ENCODE measurements at places on chromosomes 1 and 21.

DNA sequence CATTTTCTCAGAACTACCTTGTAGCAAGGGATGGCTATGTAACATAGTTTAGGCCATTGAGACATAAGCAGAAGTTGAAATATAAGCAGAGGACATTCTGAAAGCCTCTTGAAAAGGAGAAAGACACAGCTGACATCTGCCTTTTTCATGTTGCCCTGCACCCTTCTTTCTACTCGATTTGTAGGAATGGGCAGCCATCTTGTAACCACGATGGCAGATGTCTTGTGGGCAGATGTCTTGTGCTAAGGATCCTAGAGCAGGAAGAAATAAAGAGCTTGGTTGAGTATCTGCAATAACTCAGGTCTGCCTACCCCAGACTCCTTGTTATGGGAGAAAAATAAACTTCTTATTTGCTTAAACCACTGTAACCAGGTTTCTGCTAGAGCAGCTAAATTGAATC is 351.0 kb downstream of the PDE4B start:
- DNase-seq: no peak

DNA sequence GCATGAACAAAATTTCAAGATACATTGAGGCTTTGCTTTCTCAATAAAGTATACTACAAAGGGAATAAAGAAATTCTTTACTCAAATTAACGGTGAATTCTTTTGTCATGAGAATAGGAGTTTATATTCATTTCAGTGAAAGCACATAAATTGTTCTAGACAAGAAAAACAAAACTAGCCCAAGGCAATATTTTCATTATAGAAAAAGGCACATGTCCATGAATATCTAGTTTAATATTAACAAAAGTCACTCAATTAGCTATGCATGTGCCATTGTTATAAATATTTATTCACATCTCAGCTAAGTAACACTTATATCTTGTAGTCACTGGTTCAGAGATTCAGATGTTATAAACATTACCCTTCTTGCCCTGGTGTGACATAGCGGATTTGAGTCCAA is 369.3 kb downstream of the GPATCH2 start:
- DNase-seq: no peak

GRCh38 chr1:185486346-185486745 is 169.3 kb upstream of the IVNS1ABP start:
- DNase-seq: no peak

GRCh38 chr1:55931081-55931940 is 648.1 kb downstream of the PLPP3 start:
- no peak for DNase-seq

- DNase-seq: no peak
Observed at GRCh38 chr1:64295561-64295960, 92.1 kb downstream of the UBE2U start.

DNA sequence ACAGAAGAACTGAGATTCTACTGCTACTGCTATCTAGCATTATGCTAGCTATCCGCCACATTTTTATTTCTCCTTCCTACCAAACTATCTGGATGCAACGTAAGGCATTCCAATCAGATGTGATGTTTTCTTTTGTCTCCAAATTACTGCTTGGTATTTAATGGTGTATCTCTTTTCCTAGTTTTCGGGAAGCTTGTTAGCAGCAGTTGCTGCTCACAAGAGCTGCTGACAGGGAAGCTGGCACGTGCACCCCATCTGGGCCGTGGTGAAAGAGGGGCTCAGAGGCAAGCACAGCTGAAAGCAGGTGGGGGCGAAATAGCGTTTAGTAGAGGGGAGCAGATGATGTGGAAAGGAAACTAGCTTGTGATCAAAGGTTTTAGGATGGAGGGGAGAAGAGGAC is 57.3 kb downstream of the JAK1 start:
- DNase-seq: no peak

DNA sequence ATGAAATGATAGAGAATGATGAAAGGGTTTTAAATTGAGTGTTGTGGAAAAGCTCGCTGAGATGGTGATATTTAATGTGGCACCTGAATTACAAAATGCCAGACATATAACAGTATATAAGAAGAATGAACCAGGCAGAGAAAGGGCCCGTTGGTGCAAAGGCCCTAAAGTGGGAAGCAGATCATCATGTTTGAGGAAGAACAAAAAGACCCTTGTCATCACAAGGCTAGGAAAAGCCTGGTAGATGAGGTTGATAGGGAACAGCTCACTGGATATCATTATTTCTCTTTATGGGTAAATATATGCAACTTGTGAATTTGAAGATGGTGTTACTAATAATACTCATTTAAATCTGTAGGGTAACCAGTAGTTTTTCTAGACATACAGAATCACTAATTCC is 11.0 kb downstream of the RAP1A start:
- DNase-seq: no peak

- DNase-seq: no peak
Observed at GRCh38 chr1:226549094-226549936, 751 bp downstream of the STUM start.

DNA sequence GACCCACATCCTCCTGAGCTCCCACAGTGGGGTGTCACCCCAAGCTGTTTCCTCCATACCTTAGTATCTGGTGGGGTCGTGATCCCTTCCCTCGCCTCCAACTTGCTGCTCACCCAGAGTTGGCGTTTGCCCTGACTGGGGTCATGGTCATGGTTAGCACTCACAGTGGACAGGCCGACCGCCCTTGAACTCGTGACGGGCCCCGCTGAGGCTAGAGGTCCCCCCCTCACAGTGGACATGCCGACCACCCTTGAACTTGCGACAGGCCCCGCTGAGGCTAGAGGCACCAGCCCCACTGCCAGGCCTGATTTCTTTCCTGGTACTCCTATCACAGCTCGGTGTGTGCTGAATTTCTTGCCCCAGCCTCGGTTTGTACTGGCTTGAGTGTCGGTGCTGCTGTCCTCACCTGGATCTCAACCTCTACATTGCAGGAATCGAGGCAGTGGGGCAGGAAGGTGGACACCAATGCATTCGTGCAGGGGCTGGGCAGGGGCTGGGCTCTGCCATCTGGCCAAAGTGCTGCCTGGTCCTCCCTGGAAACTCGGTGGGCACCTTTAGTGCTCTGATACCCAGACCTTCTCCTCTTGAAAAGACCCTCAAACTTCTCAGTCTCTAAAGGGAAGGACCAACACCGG is 37.5 kb upstream of the AJAP1 start:
- no peak for DNase-seq

DNA sequence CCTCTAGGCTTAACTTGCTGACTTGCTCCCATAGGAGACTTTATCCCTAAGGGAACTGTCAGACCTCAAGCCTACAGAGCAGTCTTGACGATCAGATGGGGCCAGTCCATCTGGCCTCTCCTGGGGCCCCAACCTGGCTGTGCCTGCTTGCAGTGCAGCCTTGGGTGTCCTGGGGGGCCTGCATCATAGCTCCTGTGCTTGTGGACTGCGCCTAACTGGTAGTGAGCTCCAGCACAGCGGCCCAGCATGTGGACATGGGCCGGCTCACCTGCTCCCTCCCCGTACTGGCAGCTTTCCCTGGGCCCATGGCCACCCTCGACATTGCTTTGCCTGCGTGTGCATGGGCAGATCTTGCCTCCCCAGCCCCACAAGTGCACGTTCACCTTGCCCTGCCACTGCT is 76.1 kb downstream of the INTS7 start:
- DNase-seq: no peak

GRCh38 chr1:183689762-183690204 is 36.7 kb upstream of the APOBEC4 start:
- DNase-seq: no peak

DNA sequence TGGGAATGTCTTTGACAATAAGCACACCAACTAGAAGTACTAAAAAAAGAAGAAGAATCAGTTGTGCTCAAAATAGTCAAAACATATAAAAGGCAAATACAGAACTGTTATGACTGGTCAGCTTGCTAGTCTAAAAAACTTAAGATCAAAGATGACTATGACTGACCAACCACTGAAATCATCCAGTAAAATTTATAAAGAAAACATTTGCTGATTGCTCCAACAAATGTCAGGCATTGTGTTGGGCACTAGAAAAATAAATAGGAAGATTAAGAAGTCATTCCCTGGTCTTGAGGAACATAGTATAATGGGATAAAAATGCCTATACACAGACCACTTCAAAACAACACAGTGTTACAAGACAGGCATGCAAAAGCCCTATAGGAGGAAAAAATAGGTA is 9.3 kb upstream of the ANGPTL3 start:
- DNase-seq: no peak

DNA sequence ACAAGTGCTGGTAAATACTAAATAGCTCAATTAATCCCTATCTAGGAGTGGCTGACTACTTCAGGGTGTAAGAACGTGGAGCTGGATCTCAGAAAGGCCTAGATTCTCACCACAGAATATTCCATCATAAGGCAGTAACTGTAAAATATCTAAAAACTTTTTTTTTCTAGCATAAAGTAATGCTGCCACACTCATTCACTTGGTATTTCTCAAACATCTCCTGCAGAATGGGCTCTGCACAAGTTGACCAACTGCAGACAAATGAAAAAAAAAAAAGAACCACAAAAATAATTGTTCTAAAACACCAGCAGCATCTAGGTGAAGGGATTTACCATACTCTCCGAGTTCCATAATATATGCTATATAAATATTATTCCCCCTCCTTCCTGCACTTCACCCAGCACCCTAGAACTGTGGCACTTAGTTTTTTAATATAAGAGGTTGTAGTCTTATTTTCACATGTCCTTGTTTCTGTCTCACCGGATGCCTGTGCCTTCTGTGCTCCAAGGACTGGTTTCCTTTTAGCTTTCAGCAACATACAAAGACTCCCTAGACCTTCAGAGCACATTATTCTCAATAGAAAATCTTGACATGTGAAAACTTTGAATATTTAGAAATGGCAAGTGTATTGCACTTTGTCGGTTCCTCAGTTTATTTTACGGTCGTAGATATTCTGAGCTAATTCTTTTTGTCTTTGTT is 8.9 kb downstream of the VSIG8 start:
- DNase-seq: no peak

GRCh38 chr1:64195081-64195395 is 8.4 kb upstream of the UBE2U start:
- DNase-seq: no peak

GRCh38 chr1:245752561-245752960 is 597.8 kb downstream of the KIF26B start:
- DNase-seq: no peak

DNA sequence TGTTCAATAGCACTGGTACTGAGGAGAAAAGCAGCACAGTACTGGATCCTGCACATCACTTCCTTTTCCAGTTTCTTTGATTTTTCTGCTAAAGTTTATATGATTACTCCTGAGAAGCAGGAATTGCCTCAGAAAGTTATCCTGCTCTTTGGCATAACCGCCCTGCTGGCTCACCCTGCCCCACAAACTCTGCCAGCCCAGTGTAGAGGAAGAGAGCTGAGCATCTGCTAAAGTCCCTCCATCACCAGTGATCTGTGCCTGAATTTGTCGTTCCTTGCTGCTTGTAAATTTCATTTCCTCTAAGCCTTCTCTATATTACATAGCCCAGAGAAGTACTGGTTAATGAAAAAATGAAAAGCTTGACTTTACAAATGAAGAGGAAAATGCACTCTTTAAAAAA is 87.0 kb upstream of the C1orf21 start:
- DNase-seq: no peak

- no peak for DNase-seq
Observed at GRCh38 chr1:235726557-235726956, 77.0 kb upstream of the GNG4 start.

DNA sequence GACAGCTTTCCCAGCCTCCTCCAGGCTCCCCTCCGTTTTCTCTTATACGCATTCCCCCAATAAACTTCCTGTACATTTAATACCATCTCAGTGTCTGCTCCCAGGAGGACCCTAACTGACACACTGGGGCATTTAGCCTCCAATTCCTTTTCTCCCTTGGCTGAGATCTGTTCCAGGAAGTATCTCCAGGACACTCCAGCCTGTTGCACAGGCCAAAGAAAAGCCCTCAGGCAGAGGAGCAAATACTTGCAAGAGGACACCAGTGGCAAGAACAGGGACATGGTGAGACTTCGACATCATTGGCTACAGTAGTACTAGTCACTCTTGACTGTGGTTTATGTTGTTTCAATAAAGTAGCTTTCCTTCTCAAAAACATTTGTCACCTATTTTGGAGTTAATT is 4.7 kb upstream of the SYNJ1 start:
- no peak for DNase-seq

Measured in CD4-positive, alpha-beta T cell (primary cell).